Glutamatergic neuron (in vitro differentiated cells): ENCODE measurements at places on chromosomes 6 and 20. TPM values are rescaled to one million over a fixed set of nuclear protein-coding genes. Genes with fewer than 3 reads are reported as not detected.

Gene CFB
- not detected for total RNA-seq

Gene FIG4
- 15.4 TPM for total RNA-seq

Gene LTB
- not detected for total RNA-seq

Gene TRAPPC3L
- total RNA-seq: not detected

DNA sequence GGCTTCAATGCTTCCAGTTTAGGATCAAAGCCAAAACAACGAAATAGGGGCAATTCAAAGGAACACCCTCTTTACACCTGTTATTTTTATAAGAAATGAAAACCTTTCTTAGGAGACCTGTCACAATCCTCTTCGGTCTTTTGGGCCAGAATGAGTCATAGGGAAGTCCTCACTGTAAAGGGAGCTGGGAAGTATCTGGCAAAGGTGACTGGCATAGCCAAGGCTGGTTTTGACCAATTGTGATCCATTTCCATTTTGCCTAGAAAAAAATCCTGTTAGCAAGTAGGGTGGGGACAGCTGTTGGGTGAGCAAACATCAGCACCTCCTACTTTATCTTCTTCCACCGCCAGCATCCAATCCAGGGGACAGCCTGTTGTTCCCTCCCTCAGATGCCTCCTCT lies 343.2 kb upstream of the SULF2 start:
- H3K27ac ChIP-seq: peak overlapping the region; percentile 31
- no peak overlapping the region for H3K4me3 ChIP-seq
- H3K4me1 ChIP-seq: peaks cover 8% of the 10 kb centered on the region
- peaks cover 10% of the 10 kb centered on the region for H3K36me3 ChIP-seq
- H3K27me3 ChIP-seq: peaks cover 3% of the 10 kb centered on the region

DNA sequence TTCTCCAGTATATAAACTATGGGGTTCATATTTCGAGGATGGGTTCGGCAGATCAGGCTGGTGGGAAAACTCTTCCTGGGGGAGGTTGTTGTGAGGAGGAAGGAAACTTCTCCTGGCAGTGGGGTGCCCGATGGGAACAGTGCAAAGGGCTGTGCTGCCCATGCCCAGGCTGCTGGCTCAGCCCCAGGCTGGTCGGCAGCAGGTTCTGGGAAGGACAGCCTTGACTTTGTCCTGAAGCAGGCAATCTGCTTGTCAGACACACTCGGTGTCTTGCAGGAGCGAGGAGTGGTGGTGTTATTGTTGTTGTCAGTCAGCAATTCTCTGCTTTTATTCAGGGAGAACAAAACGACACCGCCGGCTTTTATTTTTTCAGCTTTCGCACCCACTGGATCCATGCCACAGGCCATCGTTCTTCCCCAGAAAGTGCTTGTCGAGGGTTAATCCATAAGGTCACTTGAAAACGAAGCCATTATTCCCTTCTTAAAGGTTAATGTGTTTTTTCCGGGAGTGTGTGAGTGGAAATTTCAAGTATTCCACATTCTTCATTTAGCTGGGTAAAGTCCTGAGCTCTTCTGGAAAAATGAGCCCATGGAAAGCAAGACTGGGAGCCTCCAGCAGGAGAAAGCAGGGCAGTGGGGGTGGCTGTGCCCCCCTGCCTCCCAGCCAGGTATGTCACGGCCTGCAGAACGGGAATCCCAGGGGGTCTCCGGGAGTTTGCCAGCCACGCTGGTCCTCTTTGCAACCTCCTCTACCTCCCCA lies 57.0 kb upstream of the STX16 start:
- no peak for DNase-seq
- no peak overlapping the region for H3K4me3 ChIP-seq
- peaks cover 8% of the 10 kb centered on the region for H3K36me3 ChIP-seq
- H3K27ac ChIP-seq: no peak overlapping the region

GRCh38 chr20:43658723-43659419 lies 8.0 kb upstream of the MYBL2 start:
- no peak overlapping the region for H3K27ac ChIP-seq
- H3K36me3 ChIP-seq: no peaks in the 10 kb centered on the region
- H3K4me3 ChIP-seq: no peak overlapping the region
- no peak for DNase-seq
- H3K27me3 ChIP-seq: peaks cover 4% of the 10 kb centered on the region
- H3K4me1 ChIP-seq: no peaks in the 10 kb centered on the region

DNA sequence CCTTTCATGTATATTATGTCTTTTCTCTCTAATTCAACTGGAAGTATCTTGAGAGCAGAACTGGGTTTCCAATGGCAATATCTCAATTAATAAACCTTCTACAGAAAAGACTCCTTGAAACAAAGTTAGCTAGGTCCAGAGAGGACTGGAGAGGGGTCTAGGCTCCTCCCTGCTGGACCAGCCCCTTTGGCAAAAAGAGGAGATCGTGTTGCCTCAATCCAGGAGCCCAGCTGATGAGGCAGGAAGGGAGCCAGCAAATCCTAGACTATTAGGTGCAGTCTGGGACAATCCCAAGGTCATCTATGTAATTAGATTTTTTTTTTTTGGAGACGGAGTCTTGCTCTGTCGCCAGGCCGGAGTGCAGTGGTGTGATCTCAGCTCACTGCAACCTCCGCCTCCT lies 21.9 kb downstream of the BCL2L1 start:
- DNase-seq: no peak
- no peaks in the 10 kb centered on the region for H3K27me3 ChIP-seq
- no peak overlapping the region for H3K4me3 ChIP-seq
- peaks cover 5% of the 10 kb centered on the region for H3K36me3 ChIP-seq

DNA sequence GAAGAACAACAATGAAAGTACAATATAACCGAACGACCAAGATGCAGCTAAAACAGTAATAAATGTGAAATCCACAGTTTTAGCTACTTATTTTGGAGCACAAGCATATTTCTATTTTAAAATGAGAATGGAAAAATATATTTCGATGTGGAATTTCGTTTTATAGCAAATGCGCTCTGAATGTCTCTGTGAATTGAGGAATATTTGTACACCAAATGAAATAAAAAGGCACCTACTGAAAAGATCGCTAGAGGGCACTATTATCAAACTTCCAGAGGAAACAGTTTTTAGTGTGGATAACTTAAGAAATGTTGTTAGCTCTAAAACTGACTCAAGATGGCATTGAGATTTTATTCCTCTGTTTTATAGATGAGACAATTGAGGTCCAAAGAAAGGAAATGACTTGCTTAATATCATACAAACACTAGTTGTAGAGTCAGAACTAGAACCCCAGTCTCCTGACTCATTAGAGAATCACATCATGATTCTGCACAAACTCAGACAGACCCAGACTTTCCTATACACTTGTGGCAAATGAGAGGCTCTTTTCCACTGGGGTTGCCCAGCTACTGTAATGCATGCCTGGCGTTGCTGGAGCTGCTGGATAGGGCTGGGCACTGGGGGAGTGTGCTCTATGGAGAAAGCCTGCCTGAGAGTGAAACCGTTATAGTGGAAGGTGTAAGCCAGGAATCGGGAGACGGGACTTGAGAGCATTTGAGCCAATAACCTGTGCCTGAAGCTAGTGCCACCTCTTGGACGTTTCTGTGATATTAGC lies 51.9 kb downstream of the GCLC start:
- no peaks in the 10 kb centered on the region for H3K27me3 ChIP-seq
- no peak overlapping the region for H3K4me3 ChIP-seq
- DNase-seq: no peak
- no peaks in the 10 kb centered on the region for H3K36me3 ChIP-seq

DNA sequence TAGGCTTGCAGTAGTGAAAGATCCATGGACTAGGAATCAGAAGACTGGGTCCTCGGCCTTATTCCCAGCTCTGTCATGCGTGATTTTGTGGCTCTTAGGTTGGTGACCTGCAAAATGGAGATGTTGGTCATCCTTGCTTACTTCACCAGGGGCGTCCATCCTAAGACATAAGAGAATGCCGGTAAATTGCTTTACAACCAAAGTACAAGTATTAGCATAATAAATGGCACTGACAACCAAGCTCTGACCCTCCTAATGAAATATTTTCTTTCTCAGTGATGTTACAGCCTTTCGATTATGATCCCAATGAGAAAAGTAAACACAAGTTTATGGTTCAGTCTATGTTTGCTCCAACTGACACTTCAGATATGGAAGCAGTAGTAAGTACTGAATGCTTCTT lies 45.3 kb downstream of the VAPB start:
- H3K4me3 ChIP-seq: no peak overlapping the region
- no peaks in the 10 kb centered on the region for H3K27me3 ChIP-seq
- no peak overlapping the region for H3K27ac ChIP-seq
- H3K4me1 ChIP-seq: peaks cover 5% of the 10 kb centered on the region
- DNase-seq: no peak

DNA sequence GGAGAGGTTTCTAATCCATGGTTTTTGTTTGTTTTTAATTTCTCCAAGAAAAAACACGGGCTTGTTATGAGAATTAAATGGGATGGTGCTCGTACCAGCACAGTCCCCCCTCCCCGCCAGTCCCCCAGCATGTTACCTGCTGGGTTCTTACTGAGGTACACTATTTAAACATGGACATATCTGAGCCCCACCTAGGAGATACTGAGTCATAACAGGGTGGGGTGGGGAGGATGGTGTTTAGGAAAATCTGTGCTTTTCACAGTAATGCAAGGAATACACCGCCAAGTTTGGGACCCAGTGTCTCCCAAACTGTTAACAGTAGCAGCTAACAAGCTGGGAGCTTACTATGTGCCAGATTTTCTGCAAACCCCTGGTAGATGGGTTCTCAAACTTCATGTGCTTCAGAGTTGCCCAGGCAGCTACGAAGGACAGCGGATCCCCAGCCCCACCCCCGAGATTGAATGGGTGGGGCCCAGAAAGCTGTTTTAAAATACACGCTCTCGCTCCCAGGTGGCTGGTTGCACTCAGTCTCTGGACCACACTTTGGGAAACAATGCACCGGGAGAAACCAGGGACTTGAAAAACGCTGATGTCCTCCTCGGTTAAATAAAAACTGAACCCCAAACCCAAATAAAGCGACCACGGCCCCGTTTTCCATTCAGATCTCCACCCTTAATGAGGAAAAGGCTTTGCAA lies 995 bp downstream of the ZFP64 start:
- H3K4me3 ChIP-seq: peak overlapping the region; percentile 98
- peaks cover 13% of the 10 kb centered on the region for H3K27me3 ChIP-seq
- H3K36me3 ChIP-seq: no peaks in the 10 kb centered on the region

GRCh38 chr6:154394571-154394970 lies 38.0 kb upstream of the IPCEF1 start:
- H3K4me3 ChIP-seq: no peak overlapping the region
- no peak overlapping the region for H3K27ac ChIP-seq
- no peaks in the 10 kb centered on the region for H3K4me1 ChIP-seq
- H3K36me3 ChIP-seq: peaks cover 4% of the 10 kb centered on the region

DNA sequence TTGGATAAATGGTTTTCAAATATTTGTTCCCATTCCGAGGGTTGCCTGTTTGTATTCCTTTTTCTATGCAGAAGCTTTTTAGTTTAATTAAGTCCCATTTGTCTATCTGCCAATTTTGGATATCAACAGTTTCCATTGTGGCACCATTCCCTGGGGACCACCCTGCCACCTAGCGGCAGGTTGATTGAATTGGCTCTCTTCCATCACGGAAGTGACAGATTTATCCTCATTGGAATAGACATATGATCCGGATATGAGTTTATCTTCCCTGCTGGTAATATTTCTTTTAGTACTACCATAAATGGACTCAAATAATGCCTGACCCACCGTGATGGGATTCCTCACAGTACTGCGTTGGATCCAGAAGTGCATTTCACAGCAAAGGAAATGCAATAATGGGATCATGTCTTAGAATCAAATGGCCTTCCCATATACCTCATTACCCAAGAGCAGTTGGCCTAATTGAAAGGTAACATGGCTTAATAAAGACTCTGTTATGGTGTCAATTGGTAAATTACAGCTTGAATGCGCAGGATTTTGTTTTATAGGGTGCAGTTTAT lies 327.0 kb downstream of the BMP2 start:
- no peak overlapping the region for H3K27ac ChIP-seq
- peaks cover 7% of the 10 kb centered on the region for H3K36me3 ChIP-seq
- peak; percentile 71 for DNase-seq

- H3K4me1 ChIP-seq: peaks cover 24% of the 10 kb centered on the region
- peak overlapping the region; percentile 84 for H3K27ac ChIP-seq
- H3K36me3 ChIP-seq: no peaks in the 10 kb centered on the region
These were observed 3.7 kb downstream of the POU3F2 start for GRCh38 chr6:98838032-98838431.

DNA sequence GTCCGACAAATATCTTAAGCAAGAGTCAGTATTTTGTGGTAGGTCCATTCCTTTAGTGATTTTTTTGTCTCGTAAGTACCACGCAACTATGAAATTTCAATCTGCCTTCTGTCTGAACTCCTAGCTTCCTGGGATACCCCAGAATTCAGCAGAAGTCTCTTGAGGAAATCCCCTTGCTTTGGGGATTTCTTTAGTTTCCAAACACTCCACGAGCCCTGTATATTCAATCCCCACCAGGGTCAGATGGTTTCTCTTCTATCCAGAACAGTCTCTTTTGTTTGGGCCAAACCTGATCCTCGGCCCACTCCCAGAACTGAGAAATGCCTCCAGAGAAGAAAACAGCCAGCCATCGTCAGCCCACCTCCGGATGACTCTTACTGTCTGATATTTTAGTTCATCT lies 113.0 kb downstream of the CHD6 start:
- no peak overlapping the region for H3K27ac ChIP-seq
- peaks cover 9% of the 10 kb centered on the region for H3K4me1 ChIP-seq
- H3K4me3 ChIP-seq: no peak overlapping the region
- DNase-seq: no peak

DNA sequence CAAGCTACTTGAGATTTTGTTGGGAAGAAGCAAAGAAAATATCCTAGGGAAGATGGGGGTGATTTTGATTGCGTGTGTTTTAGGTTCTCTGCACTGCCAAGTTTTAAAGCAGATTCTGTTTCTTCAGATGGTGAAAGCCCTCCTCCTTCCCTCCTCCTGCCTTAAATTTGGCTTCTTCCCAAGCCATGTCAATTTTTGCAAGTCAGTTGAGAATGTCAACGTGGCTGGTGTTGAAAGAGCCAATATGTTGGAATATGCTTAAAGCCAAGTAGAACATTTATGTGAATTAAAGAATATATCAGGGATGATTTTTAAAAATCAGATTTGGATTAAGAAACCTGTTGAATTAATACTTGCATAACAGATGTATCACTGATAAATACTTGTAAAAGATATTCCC lies 270.8 kb downstream of the ARID1B start:
- no peaks in the 10 kb centered on the region for H3K27me3 ChIP-seq
- no peak overlapping the region for H3K4me3 ChIP-seq
- no peak for DNase-seq
- peaks cover 28% of the 10 kb centered on the region for H3K4me1 ChIP-seq
- H3K27ac ChIP-seq: no peak overlapping the region

DNA sequence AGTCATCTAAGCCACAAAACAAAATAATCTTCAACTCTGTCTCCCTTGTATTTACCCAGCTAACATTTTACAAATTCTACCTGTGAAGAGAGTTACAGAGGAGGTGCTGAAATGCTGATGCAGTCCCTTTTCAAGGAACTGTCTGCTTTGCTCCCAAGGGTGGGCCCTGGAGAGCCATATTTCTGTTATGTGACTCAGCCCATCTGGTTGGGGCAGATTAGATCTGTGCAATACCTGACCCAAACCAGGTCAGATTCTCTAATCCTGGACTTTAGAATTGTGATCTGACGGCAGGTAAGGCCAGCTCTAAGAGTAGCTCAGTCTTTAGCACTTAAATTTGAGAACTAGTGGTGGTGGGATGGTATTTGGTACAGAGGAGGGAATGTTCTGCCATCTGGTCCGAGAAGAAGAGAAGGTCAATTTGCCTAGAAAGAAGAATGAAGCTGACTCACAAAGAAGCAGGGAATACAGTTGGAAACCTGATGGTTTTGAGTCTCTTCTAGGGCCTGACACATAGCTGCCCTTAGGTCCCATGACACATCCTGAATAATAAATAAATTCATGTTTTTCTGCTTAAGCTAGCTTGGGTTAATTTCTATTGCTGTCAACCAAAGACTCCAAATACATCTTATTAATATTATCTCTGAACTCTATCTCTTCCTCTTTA lies 8.1 kb downstream of the ZNF311 start:
- no peak for DNase-seq
- H3K4me3 ChIP-seq: no peak overlapping the region
- H3K4me1 ChIP-seq: no peaks in the 10 kb centered on the region
- no peaks in the 10 kb centered on the region for H3K27me3 ChIP-seq
- H3K27ac ChIP-seq: no peak overlapping the region
- no peaks in the 10 kb centered on the region for H3K36me3 ChIP-seq
